ENCODE measurements at places on chromosomes 4 and X. TPM values are rescaled to one million over a fixed set of nuclear protein-coding genes. Genes with fewer than 3 reads are reported as not detected.

DNA sequence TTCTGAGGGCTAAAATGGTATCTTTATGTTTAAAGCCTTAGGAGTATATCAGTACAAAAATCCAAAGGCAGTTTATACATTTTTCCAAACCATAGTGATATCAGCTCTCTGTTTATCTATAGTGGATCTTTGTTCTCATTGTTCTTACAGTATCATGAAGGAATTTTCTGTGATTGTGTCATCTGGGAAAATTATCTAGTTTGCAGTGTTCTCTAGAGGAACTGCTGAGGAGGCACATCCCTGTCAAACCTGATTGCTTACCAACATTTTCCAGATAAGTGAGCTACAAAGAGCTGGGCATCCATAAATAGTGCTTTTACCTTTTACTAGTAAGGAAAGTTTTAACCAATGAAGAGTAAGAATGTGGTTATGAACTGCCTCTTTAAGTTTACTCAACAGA, 44.9 kb upstream of the SLC25A31 start:
- peak; percentile 76 for DNase-seq

- peak; percentile 20 for DNase-seq
These were observed 88.9 kb upstream of the CLDN34 start for GRCh38 chrX:9878146-9878820.

HTRA3 gene
- 0.26 TPM for total RNA-seq

MXRA5 gene
- 0.26 TPM for total RNA-seq

ARMCX1 gene
- total RNA-seq: 5.8 TPM

TCEAL2 gene
- total RNA-seq: not detected

STK26 gene
- total RNA-seq: 49.9 TPM

All from bronchial epithelial cell (primary cell).